ENCODE measurements at places on chromosomes 1 and 21.

DNA sequence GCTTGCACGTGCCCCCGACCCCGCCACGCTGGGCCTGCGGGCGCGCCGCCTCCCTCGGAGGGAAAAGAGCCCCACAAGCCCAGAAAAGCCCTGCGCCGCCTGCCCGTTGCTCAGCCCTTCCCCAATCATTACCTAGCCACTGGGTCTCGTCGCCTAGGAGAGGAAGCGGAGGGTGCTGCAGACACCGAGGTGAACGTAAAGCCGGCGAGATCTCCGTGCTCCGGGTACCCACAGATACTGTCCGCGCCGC lies at the start of gene ENO1:
ENO1 (minus strand) TSS at position 239 of the 250 bp plus-strand sequence. CDS start 3,778 bp downstream, outside the sequence.
- DNase-seq: no peak

DNA sequence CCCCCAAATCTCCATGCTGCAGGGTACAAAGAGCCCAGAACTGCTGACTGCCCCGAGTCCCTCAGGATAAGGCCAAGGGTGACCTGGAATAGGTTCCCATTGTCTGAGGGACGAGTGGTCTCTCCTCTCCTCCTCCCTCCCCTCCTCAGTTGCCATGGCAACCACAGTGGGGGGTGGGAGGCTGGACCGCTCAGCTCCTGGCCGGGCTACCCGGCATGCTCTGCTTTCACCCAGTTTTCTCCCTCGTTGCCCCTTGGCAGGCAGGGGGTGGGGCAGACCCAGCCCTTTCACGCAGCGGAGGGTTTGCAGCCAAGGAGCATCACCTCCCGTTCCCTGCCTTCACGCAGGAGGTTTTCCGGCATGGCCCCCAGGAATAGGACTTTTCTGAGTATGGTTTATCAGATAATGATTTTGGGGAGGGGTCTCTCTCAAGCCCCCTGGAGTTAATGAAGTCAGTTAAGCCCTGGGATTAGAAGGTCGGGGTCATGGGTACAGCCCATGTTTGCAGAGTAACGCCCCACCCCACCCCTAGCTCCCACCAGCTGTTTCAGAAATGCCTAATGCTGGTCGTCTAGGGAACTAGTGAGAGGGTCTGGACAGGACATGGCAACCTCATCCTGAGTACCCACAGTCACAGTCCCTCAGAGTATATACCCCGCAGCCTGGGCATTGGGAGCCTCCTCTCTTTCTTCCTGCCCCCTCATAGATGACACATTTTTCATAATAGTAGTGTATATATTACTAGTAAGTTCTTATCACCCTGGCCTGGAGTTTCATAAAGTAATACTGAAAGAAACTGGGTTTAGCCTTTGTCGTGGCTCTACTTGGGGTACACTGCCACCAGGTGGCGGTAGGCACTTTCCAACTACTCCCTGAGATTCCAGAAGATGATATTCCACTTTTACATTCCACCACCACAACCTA lies 20.7 kb downstream of the C1QB start:
- peak; percentile 68 for DNase-seq

GRCh38 chr21:38334866-38335265 lies 78.1 kb downstream of the KCNJ15 start:
- DNase-seq: no peak

DNA sequence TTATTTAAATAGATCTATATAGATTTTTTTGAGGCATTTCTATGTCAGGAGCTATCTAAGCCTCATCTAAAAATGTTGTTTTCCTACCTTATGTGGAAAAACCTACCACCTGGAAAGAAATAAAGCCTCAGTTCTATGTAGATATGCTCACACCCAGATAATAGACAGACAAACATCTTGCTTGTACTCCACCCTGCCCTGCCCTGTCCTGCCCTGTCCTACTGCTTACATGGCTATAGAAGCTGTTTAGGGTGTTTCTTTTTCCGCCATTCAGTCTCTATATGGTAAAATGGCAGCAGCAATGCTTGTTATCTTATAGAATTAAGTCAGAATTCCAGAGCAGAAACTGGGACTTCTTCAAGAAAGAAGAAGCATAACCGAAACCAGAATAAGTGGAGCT lies 13.4 kb downstream of the CTTNBP2NL start:
- no peak for DNase-seq

- no peak for DNase-seq
Measured at GRCh38 chr1:17684810-17685209, 70.3 kb upstream of the ACTL8 start.

- DNase-seq: no peak
Measured at GRCh38 chr1:110506541-110506940, 12.4 kb downstream of the KCNA10 start.

GRCh38 chr21:44498280-44499210 lies 41.5 kb downstream of the KRTAP10-1 start:
- peak; percentile 26 for DNase-seq

DNA sequence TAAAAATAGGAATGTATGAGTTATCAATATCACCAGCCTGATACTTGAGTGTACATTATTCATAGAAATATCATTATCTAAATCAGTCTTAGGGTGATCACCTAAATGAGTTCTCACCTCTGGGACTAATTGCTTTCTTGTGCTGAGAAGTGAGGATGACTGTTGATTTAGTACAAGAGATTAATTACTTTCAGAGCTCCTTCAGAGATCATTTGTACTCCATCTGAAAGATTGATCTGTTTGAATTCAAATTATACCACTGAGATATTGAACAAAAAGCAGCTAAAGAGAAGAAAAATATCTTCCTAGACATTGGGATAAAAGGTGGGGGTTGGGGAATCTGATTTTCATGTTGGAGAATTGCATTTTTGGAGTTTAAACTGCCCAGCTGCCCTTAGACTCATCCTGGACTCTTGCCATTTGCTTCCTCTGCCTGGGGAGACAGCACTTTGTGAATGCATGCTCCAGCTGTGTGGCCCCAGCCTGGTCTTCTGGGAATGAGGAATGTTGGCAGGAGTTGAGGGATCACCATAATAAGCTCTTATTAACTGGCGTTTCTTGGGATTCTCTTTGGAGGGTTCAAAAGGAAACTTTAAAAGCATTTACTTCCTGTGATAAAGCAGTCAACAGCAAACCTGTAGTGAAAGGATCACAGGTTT lies 19.7 kb upstream of the PGBD2 start:
- DNase-seq: no peak

GRCh38 chr1:44035726-44036408 lies 4.6 kb upstream of the SLC6A9 start:
- no peak for DNase-seq

DNA sequence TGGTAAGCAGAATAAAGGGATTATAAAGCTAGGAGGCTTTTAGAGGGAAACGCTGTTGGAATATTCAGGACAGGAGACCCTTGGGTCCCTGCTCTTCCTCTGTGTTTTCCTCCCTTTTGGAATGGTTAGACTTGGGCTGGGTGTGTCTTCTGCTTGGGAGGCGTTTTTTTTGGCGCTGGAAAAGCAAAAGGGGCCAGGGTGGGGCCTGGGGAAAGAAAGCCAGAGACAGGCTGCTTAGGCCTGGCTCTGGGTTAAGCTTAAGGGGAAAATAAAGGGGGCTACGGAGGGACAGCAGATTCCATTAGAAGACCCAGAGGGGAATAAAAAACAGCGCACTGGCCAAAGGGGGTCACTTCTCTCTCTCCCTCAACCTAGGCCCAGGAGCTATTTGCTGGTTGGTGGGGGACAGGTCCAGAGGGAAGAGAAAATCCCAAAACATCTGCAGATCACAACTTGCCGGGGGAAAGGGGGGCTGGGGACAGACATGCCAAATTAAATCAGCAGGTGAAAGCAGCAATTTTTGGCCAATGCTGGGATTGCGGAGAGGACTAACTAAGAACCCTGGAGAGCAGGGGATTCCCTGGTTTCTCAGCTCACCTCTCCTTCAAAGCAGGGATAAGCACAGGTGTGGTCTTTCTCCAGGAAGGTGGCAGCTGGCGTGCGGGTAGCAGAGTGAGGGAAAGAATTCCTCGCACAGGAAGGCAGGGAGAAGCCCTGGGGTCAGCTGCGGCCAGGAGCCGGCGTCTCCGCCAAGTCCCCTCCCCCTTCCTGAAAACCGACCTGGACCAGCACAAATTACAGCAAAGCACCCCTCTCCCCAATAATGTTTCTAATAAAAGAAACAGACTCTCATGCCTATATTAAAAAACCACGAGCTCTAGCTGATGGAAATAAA lies 82.2 kb upstream of the AK4 start:
- DNase-seq: peak; percentile 7

DNA sequence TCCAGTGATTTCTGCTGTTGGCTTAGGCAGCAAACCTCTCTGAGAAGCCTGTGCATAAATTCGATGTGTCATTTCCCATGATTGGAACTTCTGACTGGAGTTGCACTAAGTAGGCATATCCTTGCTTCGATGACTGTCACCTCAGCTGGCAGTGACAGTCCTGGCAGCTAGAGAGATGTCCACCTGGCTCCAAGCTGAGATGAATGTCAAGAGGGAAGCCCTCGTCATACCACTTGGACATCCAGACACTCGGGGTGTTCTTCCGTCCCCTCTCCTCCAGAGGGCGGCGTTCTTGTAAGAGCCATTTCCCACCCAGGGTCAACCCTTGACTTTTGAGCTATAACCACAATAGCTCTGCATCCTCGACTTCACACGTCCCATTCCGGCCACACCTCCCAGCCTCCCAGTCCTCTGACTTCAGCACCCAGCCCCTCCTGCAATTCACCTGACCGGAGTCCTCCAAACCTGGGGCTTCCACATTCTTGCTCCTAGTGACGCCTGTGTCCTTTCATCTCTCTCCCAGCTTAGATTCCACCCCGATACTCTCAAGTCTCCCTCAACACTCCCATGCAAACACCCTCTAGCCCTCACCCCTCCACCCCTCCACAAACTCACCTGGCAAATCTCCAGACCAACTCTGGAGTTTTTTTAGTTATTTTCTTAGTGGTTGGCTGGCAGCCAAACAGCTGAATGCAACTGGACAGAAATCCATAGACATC lies 17.3 kb downstream of the CA6 start:
- peak; percentile 4 for DNase-seq

GRCh38 chr1:111404588-111404987 lies 22.9 kb downstream of the OVGP1 start:
- no peak for DNase-seq

GRCh38 chr1:17765444-17766411 lies 10.6 kb downstream of the ACTL8 start:
- no peak for DNase-seq

DNA sequence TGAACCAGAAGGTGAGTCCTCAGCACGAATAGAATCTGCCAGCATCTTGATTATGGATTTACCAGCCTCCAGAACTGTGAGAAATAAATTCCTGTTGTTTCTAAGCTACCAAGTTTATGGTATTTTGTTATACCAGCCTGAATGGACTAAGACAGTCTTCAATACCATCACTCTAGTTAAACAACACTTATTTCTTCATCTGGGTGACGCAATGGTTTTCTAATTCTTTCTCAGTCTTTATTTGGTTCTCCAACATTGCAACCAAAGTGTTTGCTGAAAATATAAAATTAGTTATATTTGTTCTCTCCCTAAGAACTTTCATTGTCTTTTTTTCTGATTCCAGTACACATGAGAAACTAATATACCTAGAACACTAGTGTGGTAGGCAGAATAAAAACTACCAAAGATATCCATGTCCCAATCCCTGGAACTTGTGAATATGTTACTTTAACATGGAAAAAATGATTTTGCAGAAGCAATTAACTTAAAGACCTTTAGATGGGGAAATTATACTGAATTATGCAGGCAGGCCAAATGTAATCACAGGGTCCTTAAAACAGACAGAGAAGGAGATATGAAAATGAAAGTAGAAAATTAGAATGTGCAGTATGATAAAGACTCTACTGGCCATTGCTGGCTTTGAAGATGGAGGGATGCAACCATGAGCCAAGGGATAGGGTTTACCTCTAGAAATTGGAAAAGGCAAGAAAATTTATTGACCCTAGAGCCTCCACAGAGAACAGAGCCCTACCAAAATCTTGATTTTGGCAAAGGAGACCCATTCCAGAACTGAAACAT lies 1115.1 kb downstream of the PLA2G4A start:
- no peak for DNase-seq

All from NCI-H1092 treated with DMSO at 0.1 percent for 48 hours (cell line).